NCI-H446 (cell line): ENCODE measurements at places on chromosomes 2 and 18.

- no peak for DNase-seq
Observed at GRCh38 chr2:241507430-241508239, 749 bp downstream of the STK25 start.

DNA sequence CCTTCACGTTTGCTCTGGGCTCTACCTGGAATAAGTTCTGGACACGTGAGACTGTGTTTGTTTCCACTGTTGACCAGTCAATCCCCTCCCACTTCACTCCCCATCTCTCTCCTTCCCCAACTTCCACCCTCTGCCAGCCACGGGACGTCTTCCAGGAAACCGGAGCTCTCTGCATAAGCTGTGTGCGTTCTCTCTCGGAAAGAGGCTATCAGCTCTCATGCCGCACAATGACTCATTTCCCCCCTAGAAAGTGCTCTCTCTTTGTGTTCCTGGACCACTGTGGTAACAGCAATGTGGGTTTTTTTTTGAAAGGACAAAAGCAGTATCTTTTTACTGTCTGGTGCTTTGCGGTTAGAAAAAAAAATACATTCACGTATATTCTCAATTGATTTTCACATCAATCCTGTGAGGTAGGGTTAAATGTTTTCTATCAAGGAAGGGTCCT, 10.2 kb downstream of the PROKR1 start:
- DNase-seq = no peak

DNA sequence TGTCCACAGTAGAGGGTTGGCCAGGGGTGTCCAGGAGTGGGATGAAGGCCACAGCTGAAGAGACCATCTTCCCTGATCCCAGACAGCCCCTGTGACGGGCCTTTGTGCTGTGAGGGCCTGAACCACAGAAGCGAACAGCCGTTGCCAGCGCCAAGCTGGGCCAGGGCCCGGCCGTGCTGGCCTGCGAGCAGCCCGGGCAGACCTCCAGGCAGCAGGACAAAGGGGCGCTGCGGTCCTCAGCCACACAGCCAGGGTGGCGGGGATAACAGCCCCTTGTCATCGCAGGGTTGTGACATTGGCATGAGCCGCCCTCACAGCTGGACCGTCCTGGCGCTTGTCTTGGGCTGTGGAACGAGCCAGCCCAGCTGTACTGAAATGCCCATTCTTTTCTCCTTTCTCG, 161.1 kb downstream of the FAM210A start:
- DNase-seq = no peak

- no peak for DNase-seq
Observed at GRCh38 chr18:45151645-45152044, 463.6 kb upstream of the SLC14A2 start.

- no peak for DNase-seq
Observed at GRCh38 chr2:144630459-144631215, 110.7 kb upstream of the ZEB2 start.

GRCh38 chr2:59892398-59892797, 661.1 kb downstream of the BCL11A start:
- no peak for DNase-seq

GRCh38 chr2:121150713-121151112, 134.3 kb downstream of the TFCP2L1 start:
- DNase-seq = no peak

DNA sequence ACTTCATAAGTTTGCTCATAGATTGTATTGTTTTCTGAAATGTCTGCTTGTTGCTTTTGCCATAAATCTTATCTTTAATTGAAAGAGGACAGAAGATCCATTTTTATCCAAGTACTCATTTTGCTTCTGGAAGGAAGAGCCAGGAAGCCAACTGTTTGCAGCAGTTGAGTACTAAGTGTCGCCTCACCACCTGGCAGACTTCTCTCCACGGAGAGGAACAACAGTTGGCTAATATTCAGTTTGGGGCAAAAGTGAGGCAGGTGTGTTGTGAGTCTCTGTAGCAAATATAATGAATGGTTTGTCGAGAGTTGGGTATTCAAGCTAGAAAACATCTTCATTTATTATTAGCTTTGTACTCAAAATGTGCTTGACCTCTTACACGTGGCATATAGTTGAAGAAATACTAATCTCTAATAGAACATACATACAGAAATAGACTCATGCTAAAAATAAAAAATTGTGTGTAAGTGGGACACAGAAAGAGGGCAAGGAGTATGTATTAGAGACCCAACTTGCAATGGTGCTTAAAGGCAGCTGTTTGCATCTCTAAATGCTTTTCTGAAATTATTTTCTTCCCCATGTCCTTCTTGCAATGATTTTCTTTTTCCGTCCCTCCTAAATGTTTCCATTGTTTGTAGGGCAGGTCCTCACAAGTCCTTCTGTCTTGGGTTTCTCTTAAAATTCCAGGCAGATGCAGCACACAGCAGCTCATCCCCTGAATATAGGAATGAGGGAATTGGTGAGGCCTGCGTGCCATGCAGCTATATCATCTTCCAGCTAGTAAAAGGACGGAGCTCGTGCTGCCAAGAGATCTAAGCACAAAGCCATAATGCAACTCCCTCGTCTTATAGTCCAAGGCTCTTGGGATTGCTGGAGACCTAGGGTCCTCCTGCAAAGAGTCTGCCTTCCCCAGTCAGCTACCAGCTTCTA, 44.8 kb upstream of the MAP3K20 start:
- DNase-seq = no peak
